ENCODE measurements at places on chromosomes 12 and 14.

DNA sequence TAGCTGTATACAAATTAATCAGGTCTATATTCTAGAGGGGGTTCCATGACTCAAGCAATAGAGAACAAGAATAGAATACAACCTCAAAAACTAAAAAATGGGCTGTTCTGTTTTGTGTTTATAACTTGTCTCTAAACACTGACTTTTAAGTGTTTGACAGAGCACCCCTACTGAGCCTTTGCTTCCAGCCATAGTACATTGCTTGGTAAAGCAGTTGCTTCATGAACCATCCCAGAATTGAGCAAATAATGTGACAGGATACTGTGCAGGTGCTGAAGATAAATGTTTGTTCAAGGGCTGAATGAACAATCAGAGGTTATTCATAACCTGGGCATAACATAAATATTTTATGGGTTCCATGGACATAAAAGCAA lies 11.5 kb downstream of the SPTSSA start:
- no peak for DNase-seq

GRCh38 chr12:104526320-104526719 lies 69.6 kb downstream of the CHST11 start:
- no peak for DNase-seq

DNA sequence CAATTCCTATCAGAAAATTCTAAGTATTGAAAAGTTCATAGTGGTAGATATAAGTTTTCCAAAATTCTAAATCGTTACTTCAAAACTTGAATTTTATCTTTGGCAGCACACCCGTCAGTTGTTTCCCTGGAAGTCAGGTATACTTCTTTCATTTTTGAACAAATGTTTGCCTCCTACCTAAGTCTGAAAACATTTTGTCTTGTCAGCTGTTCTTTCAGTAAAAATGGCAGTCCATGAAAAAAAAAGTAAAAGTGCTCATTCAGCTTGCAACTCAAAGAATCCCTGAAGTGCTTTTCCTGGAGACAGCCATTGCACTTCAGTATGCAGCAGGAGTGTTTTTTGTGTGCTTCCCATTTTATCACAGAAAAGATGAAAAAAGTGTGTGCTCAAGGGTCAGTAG lies 130.1 kb upstream of the NEDD1 start:
- no peak for DNase-seq

GRCh38 chr14:69574263-69574953 lies at the start of gene CCDC177:
Gene CCDC177 (minus strand): TSS chr14:69574871. CDS start chr14:69573622, 1,249 bp downstream.
- peak; percentile 51 for DNase-seq

GRCh38 chr12:49121047-49121696 lies 10.0 kb downstream of the TUBA1B start:
- DNase-seq, result no peak

- DNase-seq, result no peak
Observed at GRCh38 chr12:42484996-42485395, 104.5 kb downstream of the PRICKLE1 start.

- no peak for DNase-seq
Observed at GRCh38 chr12:79378496-79378895, 312.3 kb downstream of the PAWR start.

GRCh38 chr14:56339855-56340701 lies 221.9 kb downstream of the PELI2 start:
- DNase-seq, result peak; percentile 18

DNA sequence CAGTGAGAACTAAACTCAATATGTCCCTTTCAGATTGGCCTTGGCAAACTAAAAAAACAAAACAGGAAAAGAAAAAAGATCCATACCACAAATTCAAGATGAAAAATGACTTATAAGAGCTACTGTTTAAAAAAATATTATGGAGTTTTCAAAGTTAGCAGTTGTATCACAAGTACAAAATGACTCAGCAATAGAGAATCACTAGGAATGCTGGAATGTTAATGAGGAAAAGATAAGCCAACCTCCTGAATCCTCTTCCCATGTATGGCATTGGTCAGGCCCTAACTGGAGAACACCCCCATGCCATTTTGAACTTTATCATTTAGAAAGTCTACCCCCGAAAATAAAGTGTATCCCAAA lies 62.2 kb downstream of the PPP1R36 start:
- no peak for DNase-seq

GRCh38 chr14:99513183-99513694 lies 32.0 kb downstream of the CCNK start:
- no peak for DNase-seq

GRCh38 chr12:109991586-109991985 lies 4.6 kb downstream of the GIT2 start:
- no peak for DNase-seq

DNA sequence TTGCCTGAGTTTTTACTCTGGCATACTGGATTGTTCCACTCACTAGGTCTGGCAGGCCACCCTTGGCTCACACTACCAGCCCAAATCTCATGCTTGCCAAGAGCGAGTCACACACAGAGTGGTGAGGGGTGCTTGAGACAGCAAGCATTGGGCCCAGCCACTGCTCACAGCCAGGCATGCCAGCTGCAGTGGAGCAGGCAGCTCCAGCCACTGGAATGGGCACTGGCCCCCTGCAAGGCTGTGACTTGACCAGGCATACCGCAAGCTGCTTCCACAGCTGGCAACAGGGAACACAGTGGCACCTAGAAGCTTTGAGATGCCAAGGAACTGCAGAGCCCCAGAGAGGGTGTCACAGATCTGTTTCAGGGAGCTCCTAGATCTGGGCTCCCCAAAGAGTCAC lies 488.5 kb downstream of the LRFN5 start:
- no peak for DNase-seq

DNA sequence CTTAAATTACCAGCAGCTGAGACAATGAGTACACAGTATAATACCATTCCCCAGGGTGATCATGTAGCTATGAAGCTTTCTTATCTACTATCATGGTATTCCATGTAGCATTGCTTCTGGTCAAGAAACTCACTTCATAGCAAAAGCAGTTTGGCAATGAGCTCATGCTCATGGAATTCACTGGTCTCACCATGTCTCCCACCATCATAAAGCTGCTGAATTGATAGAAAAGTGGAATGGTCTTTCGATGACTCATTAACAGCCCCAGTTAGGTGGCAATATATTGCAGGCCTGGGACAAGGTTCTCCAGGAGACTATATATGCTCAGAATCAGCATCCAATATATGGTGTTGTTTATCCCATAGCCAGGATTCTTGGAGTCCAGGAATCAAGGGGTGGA lies 553.7 kb downstream of the FOXG1 start:
- DNase-seq, result no peak

- DNase-seq, result no peak
Observed at GRCh38 chr12:44873898-44874297, 2.2 kb downstream of the NELL2 start.

DNA sequence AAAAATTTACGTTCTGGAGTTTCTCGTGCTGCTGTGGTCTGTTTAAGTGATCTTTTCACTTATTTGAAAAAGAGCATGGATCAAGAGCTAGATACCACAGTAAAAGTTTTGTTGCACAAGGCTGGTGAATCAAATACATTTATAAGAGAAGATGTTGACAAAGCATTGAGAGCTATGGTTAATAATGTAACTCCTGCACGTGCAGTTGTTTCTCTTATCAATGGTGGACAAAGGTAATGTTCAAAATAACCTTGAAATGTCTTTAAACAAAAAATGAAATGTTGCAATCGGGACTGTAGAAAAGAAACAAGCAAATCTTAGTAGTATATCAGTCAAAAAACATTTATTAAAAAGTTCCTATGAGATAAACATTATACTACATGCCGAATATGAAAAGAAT lies 39.3 kb upstream of the PRPF39 start:
- DNase-seq, result no peak

DNA sequence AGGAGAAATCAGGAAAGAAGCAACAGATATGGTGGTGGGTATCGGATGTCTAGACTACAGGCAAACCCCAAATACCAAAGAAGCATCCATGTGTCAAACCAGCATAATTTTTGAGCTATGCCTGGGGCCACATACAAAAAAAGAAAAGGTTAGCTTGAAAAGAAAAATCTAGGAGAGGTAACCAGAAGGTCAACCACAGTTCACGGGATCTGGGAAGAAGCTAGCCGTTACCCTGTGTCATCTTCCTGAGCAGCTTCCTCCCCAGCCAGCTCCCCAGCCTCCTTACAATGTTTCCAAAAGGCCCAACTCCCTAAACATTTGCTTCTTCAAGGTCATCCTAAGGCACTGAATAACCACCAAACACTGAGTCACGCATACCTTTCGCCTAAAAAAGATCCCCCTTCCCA lies 3.1 kb downstream of the SINHCAF start:
- DNase-seq, result no peak

- DNase-seq, result no peak
Observed at GRCh38 chr14:38047195-38047902, 160.4 kb upstream of the SSTR1 start.

GRCh38 chr12:99092100-99092851 lies 447.2 kb downstream of the APAF1 start:
- no peak for DNase-seq

GRCh38 chr14:72404998-72405397 lies 472.8 kb downstream of the RGS6 start:
- DNase-seq, result no peak

GRCh38 chr12:125454786-125455480 lies 389.7 kb downstream of the AACS start:
- no peak for DNase-seq

DNA sequence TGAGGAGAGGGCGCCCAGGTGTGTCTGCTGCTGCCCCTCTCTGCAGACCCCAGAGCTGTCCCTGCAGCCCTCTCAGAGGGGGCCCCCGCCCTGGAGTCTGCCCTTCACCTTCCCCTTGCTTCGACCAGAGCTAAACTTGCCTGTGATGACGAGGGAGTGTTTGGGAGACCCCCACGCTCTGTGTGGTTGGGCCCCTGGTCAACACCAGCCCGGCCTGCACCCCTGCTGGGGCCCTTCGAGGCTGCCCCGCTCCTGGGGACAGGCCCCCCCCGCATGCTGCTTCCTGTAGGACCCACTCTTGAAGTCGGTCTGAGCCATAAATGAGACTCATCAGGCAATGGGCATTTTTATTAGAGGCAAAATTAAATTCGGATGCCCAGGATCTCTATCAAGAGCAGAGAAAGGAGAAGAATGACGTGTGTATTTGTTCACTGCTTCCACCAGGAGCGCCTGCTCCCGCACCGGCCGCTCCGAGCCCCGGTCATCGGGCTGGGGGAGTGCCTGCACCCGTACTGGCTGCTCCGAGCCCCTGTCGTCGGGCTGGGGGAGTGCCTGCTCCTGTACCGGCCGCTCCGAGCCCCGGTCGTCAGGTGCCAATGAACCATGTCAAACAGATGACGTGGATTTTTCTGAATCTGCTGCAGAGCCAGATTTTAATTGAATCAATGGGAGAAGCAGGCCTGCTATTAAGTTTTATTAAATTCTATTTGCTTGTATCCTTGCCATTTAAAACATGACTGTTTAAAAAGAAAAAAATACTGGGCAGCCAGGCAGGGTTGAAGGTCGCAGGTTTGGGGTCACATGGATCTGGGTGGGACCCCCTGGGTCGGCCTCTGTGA lies 47.7 kb downstream of the NOC4L start:
- DNase-seq, result no peak

DNA sequence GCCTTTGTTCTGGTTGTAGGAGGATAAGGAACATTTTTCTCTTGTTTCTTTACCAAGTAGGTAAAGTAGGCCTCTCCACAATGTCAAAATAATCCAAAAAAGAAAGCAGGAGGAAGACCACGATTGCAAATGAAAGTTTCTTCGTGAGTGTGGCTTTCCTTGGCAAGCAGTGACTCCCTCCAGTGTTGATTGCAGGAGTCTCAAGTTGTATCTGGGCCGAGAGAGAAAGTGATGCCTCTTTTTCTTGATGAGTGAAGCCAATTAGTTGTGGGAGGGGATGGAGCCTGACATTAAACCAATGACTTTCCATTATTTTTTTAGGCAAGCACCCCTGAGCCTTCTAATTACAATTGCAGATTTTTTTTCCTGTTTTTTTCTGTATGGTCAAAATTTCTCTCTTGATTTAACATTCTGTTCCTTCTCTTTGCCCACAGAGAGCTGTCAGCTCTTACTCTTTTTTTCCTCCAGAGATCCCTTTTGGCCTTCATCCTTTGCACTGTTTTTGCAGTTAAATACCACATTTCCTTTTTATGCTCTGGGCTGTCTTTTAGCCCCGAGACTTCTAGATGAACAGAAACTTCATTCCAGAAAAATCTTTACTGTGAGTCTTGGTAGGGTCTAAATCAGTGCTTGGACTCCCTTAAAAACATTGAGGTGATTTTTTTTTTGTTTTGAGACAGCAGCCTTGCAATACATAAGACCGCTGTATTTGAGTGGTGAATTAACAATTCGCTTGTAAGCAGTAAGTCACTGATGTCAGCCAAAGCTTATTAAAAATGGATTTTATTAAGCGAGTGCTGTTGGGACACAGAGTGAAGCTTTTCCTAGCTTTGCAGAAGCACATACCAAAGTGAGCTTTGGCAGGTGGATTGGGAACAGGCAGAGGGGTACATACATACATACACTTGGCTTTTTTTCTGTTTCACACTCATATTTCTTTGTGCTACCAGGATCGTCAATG lies 15.8 kb downstream of the FBXW8 start:
- no peak for DNase-seq

DNA sequence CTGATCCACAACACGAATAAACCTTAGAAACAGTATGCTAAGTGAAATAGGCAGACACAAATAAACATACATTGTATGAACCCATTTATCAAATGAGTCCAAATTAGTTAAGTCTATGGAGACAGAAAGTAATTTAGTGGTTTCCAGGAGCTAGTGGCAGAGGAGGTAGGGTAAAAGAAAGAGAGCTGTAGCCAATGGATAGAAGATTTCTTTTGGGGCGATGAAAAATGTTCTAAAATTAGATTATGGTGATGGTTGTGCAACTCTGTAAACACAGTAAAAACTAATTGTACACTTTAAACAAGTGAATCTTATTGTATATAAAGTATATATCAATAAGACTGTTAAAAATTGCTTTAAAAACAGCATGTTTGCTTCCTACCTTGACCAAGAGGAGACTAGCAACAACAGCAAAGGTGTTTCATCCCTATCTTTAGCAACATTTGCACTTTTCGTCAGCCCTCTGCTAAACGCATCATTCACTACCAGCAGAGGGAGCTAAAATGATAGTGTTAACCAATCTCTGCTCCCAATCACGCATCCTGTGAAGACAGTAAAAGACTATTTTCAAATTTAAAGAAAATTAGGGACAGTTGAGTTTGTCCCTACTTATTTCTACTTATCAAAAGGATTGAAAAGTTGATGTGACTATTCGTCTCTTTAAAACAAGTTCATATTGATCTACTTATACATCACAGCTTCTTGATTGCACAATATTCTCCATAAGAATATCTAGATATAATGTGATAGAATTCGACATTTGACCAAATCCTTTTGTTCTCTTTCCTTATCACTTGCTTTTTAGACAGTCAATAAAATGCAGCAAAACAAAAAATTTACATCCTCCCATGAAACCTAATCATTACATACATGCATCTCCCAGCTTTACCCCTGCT lies 24.0 kb upstream of the LGR5 start:
- no peak for DNase-seq

DNA sequence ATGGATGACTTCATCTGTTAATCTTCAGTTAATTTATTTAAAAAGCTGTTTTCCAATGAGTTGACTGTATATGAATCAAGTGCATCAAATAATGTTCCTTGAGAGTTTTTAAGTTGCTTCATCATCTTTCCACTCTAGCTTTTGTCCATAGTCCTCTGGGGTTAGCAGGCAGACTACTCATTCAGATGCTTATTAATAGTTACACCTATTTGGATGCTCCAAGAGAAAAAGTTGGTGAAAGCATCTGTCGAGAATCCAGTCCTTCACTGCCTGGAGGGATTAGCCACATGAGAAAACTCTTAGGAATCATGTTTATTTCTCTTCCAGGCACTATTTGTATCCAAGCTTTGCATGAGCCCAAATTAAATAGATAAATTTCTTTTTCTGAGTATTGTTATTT lies 70.2 kb downstream of the DACT1 start:
- no peak for DNase-seq

Data from T-helper 1 cell (primary cell).